Mesothelial cell of epicardium (in vitro differentiated cells): ENCODE measurements at places on chromosomes 12 and 14. TPM values are rescaled to one million over a fixed set of nuclear protein-coding genes. Genes with fewer than 3 reads are reported as not detected.

The RPGRIP1 gene
- 0.29 to 0.35 TPM (median 0.29 TPM) in 3 replicates for total RNA-seq

The IRAK3 gene
- total RNA-seq: 1.5 to 2.2 TPM (median 1.9 TPM) in 3 replicates

The CD69 gene
- total RNA-seq: 0.40 to 0.78 TPM (median 0.43 TPM) in 3 replicates

The SRRM4 gene
- total RNA-seq: 1.7 to 1.9 TPM (median 1.7 TPM) in 3 replicates

The CCDC63 gene
- not detected in 3 replicates for total RNA-seq

The ANO2 gene
- 6.2 to 7.6 TPM (median 6.3 TPM) in 3 replicates for total RNA-seq

The ISM2 gene
- total RNA-seq: 0.18 to 0.25 TPM (median 0.24 TPM) in 3 replicates

The B3GNT4 gene
- total RNA-seq: 0.20 to 0.51 TPM (median 0.20 TPM) in 3 replicates

DNA sequence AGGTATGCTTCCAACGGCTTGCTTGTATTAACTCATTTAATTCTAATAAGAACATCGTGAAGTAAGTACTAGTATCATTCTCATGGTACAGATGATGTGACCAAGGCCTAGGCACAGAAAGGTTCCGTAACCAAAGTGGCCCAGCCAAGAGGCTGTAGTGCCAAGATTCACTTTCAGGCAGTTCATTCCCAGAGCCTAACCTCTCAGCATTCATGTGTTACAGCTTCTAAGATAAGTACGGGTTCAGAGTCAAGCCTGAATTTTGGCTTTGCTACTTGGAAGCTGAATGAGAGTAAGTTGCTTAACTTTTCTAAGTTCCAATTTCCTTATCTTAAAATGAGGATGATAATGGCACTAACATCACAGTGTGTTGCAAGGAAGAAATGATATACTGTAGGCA, 379.9 kb downstream of the AEBP2 start:
- no peak overlapping the region for H3K4me3 ChIP-seq
- no peaks in the 10 kb centered on the region for H3K27me3 ChIP-seq
- no peaks in the 10 kb centered on the region for H3K4me1 ChIP-seq

- no peak for DNase-seq
- peaks cover 3% of the 10 kb centered on the region for H3K27me3 ChIP-seq
- H3K27ac ChIP-seq: no peak overlapping the region
- no peaks in the 10 kb centered on the region for H3K36me3 ChIP-seq
These were observed 49.7 kb downstream of the TSPAN11 start for GRCh38 chr12:30976206-30976605.

DNA sequence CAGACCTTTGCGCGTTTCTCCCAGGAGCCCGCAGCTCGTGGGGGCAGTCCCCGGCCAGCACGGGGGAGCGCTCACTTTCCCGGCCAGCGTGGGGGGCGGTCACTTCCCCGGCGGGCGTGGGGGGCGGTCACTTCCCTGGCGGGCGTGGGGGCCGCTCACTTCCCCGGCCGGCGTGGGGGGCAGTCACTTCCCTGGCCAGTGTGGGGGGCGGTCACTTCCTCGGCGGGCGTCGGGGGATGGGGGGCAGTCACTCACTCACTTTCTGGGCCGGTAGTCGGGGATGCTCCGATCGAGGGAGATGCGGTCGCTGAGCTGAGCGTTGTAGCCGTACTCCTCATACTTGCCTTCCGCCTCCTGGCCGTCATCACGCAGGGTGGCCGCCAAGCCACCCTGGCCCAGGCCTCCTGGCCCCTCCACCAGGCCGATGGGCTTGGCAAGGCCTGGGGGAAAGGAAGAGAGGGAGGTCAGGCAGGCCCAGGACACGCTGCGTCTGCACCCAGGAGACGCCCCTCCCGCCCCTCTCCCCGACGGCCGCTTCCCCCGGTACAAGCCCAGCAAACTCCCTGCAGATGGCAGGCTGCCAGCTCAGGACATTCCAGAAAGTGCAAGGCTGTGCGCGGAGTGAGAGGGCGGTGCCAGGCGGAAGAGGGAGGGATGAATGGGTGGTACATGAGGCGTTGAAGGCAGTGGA, 43.3 kb downstream of the GALNT9 start:
- H3K27ac ChIP-seq: no peak overlapping the region
- peak overlapping the region; percentile 40 for H3K4me3 ChIP-seq
- peaks cover 15% of the 10 kb centered on the region for H3K4me1 ChIP-seq
- no peaks in the 10 kb centered on the region for H3K36me3 ChIP-seq

DNA sequence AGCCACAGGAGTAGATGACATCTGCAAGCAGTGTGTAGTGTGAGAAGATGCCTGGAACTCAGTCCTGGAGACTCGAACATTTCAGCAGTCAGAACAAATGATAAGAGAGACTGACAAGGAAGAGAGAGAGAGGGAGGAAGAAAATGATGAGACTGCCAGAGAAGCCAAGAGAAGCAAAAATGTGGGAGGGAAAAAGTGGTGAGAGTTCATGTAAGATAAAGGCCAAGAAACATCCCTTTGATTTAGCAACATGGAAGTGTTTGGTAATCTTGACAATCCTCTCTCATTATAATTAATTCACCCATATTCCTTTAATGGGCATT, 42.6 kb downstream of the LIMA1 start:
- peaks cover 37% of the 10 kb centered on the region for H3K4me1 ChIP-seq
- peaks cover 6% of the 10 kb centered on the region for H3K36me3 ChIP-seq
- no peak overlapping the region for H3K4me3 ChIP-seq
- no peak for DNase-seq

DNA sequence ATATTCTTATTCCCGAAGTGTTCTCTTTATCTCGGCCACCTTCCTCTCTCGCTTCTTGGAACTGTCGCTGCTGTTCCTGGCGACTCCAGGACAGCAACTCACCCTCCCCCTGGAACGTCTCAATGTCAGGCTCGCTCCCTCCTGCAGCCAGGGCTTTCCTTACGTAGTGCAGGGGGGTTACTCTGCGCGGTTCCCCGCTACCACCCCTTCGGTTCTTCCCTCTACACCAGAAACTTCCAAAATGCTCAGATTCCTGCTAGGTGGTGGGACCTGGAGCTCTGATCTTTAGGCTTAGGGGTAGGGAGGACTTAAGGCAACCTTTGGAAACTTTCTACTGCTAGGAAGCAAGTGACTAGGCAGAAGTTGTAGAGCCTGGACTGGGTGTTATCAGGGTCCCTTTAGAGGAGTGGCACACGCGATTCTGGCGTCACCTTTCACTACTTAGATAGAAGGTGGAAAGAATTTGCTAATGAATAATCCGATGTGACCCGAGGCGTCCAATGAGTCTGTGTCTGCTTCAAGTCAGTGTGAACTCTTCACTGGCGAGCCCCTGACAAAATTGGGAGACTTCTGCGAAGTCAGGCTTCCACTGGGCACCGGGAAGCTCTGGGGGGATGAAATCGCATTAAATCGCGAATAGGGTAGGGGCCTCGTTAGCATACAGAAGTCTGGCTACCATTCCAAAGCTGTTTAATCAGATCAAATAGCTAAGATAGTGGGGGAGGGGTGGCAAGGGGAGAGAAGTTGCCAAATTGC, 900 bp upstream of the DPF3 start:
- H3K36me3 ChIP-seq: no peaks in the 10 kb centered on the region
- H3K4me1 ChIP-seq: peaks cover 33% of the 10 kb centered on the region
- no peak for DNase-seq
- no peak overlapping the region for H3K27ac ChIP-seq
- peak overlapping the region; percentile 88 for H3K4me3 ChIP-seq

DNA sequence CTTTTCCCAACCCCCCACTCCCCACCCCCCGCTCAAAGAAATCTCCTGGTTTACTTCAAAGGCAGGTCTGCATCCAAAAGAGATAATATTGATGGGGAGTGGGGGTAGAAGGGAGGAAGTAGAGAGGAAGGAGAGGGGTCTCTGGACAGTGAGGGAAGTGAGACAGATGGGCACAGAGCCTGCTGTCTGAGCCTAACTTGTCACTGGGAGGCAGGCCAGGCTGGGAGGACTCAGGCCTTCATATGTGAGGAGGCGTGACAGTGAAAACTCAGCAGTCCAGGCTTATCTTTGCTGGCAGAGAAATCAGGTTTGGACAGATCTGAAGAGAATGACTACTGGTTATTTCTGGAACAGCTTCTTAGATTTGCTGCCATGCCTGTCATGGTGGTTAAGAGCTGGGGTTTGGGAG, 192.3 kb downstream of the NUAK1 start:
- H3K4me3 ChIP-seq: no peak overlapping the region
- H3K27me3 ChIP-seq: no peaks in the 10 kb centered on the region
- peaks cover 12% of the 10 kb centered on the region for H3K4me1 ChIP-seq

DNA sequence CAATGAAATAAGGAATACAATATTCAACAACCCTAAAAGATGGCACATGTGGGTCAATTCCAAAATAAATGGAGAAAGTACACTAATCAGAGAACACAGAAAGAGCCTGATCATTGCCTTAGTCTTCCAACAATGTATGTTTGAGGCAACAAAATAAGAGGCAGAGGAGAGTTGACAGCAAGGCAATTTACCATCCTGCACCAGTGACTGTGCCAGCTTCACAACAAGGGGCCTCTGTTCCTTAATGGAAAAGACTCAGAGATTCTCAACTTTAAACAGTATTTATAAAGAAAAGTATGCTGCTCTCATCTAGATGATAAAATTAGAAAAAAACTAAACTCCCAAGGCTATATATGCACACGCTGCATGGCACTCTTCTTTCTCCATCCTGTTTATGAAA, 25.9 kb downstream of the EPS8 start:
- peaks cover 10% of the 10 kb centered on the region for H3K36me3 ChIP-seq
- peaks cover 2% of the 10 kb centered on the region for H3K4me1 ChIP-seq
- H3K4me3 ChIP-seq: no peak overlapping the region
- no peaks in the 10 kb centered on the region for H3K27me3 ChIP-seq
- DNase-seq: no peak

GRCh38 chr12:31951939-31952338, 7.3 kb upstream of the RESF1 start:
- no peak overlapping the region for H3K4me3 ChIP-seq
- H3K4me1 ChIP-seq: peaks cover 6% of the 10 kb centered on the region
- H3K27ac ChIP-seq: no peak overlapping the region
- H3K27me3 ChIP-seq: no peaks in the 10 kb centered on the region
- no peak for DNase-seq
- H3K36me3 ChIP-seq: peaks cover 29% of the 10 kb centered on the region

DNA sequence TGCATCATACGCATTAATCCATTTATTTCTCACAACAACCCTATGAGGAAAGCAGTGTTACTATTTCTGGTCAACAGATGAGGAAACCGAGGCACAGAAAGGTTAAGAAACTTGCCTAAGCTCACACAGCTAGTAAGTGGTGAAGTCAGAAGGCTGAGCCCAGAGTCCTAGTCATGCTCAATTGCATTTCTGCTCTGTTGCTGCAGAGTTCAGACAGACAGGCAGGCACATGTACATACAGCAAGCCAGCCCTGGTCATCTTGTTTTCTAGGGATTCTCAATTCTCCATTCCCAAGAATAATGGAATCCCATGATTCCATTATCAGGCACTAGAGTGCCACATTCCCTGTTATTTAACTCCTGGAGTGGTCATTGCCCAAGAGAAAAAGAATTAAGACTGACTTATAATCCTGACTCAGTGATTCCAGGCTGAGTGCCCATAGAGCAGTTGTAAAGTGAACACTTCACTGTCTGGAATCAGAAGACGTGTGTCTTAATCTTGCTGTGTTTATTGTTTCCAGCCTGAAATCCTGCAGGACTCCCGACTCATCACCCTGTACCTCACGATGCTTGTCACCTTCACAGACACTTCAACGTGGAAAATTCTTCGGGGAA, 10.7 kb downstream of the UBE3B start:
- no peaks in the 10 kb centered on the region for H3K4me1 ChIP-seq
- no peak for DNase-seq
- H3K4me3 ChIP-seq: no peak overlapping the region
- H3K27me3 ChIP-seq: no peaks in the 10 kb centered on the region
- no peak overlapping the region for H3K27ac ChIP-seq

GRCh38 chr14:79551523-79551922, 659.8 kb downstream of the DIO2 start:
- H3K27me3 ChIP-seq: no peaks in the 10 kb centered on the region
- no peak overlapping the region for H3K4me3 ChIP-seq
- no peak for DNase-seq
- peak overlapping the region; percentile 67 for H3K27ac ChIP-seq

GRCh38 chr14:54355698-54356097, 41.1 kb upstream of the CDKN3 start:
- no peak overlapping the region for H3K27ac ChIP-seq
- DNase-seq: no peak
- H3K4me3 ChIP-seq: no peak overlapping the region
- H3K27me3 ChIP-seq: no peaks in the 10 kb centered on the region
- no peaks in the 10 kb centered on the region for H3K36me3 ChIP-seq

- peaks cover 1% of the 10 kb centered on the region for H3K27me3 ChIP-seq
- H3K4me1 ChIP-seq: peaks cover 1% of the 10 kb centered on the region
- H3K36me3 ChIP-seq: no peaks in the 10 kb centered on the region
- no peak overlapping the region for H3K4me3 ChIP-seq
- DNase-seq: no peak
- no peak overlapping the region for H3K27ac ChIP-seq
These were observed 91.4 kb downstream of the SETD3 start for GRCh38 chr14:99389174-99389826.

DNA sequence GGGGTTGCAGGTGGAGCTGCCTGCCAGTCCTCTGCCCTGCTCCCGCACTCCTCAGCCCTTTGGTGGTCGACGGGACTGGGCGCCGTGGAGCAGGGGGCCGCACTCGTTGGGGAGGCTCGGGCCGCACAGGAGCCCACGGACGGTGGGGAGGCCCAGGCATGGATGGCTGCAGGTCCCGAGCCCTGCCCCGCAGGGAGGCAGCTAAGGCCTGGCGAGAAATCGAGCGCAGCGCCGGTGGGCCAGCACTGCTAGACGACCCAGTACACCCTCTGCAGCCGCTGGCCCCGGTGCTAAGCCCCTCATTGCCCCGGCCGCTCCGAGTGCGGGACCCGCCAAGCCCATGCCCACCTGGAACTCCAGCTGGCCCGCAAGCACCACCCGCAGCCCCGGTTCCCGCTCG, 221.8 kb downstream of the BTG1 start:
- no peak for DNase-seq
- no peaks in the 10 kb centered on the region for H3K27me3 ChIP-seq
- H3K4me3 ChIP-seq: no peak overlapping the region

DNA sequence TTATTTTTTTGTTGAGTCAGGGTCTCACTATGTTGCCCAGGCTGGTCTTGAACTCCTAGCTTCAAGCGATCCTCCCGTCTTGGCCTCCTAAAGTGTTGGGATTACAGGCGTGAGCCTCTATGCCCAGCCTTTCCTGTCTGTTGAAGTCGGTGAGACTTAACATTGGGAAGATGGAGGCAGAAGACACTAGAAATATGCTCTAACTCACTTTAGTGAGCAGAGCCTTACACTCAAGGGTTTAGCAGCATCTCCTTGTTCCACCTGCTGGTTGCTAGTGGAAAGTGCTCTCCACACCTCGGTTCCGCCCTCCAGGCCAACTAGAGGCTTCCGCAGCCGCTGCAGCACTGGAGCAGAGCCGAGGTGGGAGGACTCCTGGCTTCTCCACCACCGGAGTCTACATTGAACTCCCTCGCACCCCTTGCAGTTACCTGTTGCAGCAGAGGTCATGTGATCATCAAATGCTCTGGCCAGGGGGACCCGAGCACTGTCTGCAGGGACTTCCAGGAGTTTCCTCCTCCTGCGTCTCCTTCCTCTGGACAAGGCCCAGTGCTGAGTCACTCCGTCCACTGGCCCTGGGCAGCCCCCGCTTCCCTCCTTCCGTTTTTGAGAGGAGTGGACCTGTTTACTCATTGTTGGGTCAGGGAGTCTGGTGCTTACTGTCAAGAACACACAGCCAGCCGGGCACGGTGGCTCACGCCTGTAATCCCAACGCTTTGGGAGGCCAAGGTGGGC, 9.4 kb upstream of the HVCN1 start:
- no peaks in the 10 kb centered on the region for H3K27me3 ChIP-seq
- H3K27ac ChIP-seq: no peak overlapping the region
- no peak for DNase-seq
- no peak overlapping the region for H3K4me3 ChIP-seq
- H3K4me1 ChIP-seq: peaks cover 8% of the 10 kb centered on the region

GRCh38 chr14:50734950-50735695, 67.0 kb upstream of the SAV1 start:
- DNase-seq: no peak
- H3K4me3 ChIP-seq: no peak overlapping the region
- H3K27ac ChIP-seq: peak overlapping the region; percentile 94
- peaks cover 29% of the 10 kb centered on the region for H3K36me3 ChIP-seq
- H3K27me3 ChIP-seq: no peaks in the 10 kb centered on the region
- H3K4me1 ChIP-seq: peaks cover 14% of the 10 kb centered on the region
